ENCODE measurements at places on chromosomes 3 and 15.

- peak; percentile 1 for DNase-seq
Measured at GRCh38 chr15:30827625-30828303, 76.0 kb upstream of the FAN1 start.

DNA sequence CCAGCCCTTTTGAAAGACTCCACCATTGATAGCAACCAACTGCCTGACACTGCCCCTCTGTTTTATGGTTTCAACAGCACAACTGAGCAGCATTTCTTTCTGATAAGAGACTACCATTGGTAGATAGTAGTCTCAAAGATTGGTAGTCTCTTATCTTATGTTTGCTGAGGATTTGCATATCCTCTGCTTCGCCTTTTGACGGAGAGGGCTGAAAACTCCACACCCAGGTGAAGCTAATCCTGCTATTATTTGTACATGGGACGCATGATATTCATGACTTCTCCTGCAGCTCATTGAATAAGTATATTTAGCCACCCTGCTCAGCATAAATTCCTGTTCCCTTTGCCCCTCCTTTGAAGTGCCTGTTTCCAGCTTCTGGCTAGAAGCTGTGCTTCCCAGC is 119.4 kb upstream of the STRIT1 start:
- DNase-seq = no peak

DNA sequence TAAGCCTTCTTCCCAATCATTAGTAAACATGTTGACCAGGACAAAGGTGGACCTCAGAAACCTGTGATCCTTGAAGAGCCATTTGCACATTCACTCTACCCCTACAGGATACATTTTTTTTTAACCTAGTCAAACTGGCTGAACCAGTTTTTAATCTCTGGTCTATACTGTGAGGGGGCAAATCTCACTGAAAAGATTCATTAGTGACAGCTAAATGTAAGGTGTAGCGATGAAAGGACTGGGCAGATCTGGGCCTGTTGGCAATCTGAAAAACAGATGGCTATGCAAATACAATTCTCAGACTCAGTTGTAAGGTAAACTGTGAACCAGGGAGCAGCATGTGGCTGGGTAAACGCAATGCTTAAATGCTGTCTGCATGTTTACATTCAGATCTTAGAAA is 75.6 kb upstream of the SNTN start:
- DNase-seq = no peak

- DNase-seq = no peak
Measured at GRCh38 chr15:71301958-71302621, 186.8 kb downstream of the THSD4 start.

DNA sequence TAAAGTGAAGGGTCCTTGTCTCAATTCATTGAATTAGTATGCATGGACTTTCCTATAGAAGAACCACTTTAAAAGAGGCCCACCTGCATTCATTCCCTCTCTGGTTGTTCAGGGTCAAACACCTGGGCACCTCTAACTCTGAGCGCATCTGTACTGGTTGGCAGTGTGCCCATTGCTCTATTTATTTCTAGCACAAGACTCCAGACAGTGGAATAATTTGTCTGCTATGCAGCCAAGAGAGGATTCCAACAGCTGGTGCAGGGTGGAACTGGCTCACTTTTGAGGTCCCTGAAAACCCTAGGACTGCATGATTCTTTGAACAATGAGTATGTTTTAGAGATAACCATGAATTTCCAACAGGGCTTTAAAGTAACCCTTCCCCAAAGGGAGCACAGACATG is 57.9 kb downstream of the CCDC33 start:
- DNase-seq = no peak

DNA sequence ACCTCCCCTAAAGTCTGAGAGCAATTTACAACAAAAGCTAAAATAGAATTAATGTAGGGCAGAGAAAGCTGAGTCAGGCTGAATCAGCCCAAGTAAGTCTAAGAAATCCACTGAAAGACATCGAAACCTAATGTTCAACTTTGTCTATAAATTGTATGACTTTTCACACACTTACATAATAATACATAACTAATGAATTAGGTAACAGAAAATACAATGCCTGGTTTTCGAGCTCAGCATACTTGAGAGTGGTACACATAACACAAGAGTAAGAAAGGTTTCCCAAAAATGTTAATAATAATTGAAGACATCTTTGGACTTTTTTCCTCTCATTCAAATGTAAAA is 55.3 kb upstream of the VGLL4 start:
- peak; percentile 7 for DNase-seq

DNA sequence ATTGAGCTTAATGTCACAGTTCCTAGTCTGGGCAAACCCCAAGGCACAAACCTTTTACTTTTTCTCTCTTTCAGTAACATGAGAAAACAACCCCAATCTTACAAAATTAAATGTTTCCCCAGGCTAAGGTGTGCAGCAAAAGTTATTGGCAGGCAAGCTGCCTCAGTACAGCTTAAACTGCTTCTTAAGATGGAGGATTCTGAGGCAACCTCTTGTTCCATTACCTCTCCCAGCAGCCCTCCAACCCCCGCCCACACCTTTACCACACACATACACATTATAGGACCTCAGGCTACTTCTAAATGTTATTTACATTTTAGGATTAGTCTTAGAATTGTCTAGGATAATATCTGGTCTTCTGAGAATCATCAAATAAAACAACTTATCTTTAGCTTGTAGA is 22.3 kb upstream of the CBLB start:
- no peak for DNase-seq

DNA sequence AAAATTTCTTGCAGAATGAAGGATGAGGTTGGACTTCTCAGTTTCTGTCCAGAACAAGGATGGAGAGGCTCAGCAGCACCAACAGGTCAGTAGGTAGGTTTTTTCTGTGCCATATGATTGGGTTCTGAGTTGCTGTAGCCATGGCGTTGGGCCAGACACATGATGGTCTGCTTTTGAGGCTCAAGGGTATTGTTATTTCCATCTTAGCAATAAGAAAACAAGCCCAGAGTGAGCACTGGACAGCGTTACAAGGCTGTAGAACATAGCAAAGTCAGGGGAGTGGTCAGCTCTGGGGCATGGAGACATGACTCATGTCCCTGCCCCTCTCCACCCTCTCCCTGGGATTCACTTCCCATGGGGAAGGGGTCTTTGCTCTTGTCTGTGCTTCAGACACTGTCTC is 137.6 kb upstream of the TOPAZ1 start:
- DNase-seq = no peak

- no peak for DNase-seq
Measured at GRCh38 chr15:98953968-98954367, 53.6 kb downstream of the PGPEP1L start.

- DNase-seq = no peak
Measured at GRCh38 chr15:95265419-95265997, 1034.1 kb downstream of the MCTP2 start.

DNA sequence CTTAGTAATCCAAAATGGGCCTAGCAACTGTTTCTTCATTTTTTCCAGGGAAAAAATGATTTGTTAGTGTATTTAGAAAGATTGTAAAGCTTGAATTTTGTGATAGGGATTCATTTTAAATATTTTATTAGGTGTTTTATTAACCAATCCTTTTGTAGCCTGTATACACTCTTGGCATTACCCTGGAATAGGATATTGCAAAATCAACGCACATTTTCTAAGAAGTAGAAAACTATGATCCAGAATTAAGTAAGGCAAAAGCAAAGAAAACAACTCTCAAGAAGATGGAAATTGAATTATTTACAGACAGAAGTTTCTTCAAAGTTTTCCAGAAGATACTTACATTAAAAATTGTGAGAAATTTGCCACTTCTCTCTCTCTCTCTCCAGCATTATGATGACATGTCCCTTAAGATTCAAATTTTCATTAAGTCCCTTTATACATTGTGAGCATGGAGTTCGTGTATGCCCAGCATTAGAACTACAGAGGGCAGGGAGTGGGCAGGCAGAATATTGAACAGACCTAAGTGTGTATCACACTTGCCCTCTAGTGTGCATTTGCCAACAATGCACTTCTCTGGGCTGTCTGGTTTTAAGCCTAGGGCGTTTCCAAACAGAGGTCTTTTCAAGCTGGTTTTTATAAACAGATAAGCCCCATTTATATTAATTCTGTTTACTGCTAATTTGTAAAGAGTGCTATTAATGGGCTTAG is 28.5 kb upstream of the CMSS1 start:
- DNase-seq = peak; percentile 68

DNA sequence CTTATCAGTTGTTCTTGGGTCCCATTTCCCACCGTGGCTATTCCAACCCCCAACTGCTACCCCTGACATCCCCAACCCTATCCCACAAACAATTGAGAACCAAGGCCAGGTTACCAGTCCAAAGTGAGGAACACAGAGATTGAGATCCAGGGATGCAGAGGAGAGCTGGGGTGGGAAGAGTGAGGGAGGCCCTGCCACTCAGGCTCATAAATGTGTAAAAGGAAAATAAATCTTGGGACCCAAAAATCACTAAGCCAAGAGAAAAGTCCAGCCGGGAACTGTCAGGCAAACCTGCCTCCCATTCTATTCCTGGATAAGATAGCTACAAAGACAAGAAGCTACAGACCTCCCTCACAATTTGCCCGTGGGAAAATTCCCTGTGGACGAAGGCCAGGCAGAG is 101.1 kb upstream of the DLG1 start:
- no peak for DNase-seq

GRCh38 chr3:183537295-183537730 is 18.2 kb downstream of the KLHL6 start:
- peak; percentile 54 for DNase-seq

DNA sequence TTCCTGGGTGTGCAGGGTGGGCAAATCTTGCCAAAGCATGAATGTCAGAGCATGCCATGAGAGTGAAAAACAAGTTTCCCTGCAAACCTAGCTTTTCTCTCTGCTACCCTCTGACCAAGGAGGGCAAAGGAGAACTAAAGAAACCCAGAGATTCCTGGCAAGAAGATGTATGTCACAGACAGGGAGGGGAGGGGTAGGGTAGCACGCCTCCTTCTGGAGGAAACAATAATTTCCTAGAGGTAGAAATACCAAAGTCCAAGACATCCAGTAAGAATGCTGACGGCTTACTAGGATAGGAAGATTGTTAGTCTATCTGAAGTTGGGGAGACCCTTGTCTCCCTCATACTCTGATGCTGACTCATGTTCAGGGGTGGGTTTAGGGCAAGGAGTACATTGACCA is 203.9 kb downstream of the NR1D2 start:
- no peak for DNase-seq

- no peak for DNase-seq
Measured at GRCh38 chr15:74958908-74959585, 2.5 kb upstream of the RPP25 start.

DNA sequence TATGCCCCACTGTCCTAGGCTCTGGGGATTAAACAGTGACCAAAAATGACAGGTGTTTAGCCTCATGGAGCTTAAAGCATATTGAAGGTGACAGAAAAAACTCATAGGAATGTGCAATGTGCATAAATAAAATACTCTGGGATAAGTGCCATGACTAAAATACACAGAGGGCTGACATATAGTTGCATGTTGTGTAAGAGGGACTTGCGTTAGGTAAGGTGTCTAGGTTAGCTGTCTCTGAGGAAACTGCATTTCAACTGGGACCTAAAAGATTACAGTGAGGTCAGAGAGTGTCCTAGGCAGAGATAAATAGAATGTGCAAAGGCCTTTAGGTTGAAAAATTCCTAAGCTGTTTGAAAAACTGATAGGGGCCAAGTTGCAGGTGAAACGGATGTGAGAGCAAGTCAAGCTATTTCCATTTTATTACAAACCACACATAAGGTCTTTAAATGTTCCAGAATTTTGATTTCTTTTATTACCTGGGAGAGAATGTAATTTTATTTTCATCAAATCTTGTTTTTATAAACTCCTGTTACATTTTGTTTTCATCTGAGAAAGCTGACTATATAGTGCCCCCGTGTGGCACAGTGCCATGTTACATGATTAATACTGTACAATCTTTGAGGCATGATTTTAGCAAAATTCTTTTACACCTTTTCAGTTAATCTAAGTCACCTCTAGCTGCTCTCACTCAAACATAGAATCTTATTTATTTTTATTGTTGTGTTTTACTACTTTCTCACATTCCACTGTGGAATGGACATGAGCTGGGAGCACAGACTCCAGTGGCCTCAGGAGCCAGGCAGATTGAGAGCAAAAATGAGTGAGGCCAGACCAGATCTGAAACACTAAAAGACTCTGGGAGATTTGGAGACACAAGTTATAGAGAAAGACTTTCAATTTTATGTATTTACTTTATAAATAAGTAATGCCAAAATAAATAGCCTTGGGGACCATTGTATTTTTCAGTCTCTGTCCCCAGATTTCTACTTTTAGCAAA is 259.6 kb upstream of the ZNF717 start:
- peak; percentile 62 for DNase-seq

- no peak for DNase-seq
Measured at GRCh38 chr3:17995769-17996168, 253.3 kb upstream of the TBC1D5 start.

- no peak for DNase-seq
Measured at GRCh38 chr15:80367661-80368060, 36.5 kb upstream of the ARNT2 start.

DNA sequence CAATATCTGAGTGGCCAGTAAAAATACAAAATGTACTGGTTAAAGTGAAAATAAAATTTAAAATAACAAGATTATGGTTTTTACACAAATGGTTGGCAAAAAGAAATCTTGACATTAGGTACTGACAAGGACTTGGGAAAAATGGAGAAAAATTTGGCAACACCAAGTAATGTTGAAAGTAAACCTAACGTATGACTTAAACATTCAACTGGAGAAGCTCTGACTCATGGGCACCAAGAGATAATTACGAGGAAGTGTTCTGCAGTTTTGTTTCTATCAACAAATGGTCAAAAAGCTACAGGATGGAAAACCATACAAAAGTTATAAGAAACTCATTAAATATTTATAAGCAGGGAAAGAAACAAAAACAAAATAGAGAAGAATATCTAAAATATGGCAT is 177.7 kb downstream of the ZNF385D start:
- DNase-seq = no peak

DNA sequence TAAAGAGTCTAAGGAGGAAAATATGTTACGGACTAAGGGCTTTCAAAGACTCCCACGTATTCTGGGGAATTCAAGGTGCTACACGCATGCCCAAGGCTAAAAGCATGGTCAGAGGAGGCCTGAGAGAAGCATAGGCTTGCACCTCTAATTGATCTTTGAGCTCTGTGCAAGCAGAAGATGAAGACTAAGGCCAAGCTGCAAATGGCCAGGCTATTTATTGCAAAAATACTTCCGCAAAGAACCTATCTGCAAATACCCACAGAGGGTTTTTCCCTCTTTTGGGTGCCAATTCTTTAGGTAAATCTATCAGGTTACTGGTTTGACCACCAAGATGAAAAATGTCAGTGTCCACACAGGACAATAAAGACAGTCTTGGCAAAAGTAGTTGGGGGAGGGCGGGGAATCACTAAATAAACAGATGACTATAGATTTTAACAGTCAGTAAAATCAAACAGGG is 119.5 kb downstream of the STAG1 start:
- DNase-seq = no peak

DNA sequence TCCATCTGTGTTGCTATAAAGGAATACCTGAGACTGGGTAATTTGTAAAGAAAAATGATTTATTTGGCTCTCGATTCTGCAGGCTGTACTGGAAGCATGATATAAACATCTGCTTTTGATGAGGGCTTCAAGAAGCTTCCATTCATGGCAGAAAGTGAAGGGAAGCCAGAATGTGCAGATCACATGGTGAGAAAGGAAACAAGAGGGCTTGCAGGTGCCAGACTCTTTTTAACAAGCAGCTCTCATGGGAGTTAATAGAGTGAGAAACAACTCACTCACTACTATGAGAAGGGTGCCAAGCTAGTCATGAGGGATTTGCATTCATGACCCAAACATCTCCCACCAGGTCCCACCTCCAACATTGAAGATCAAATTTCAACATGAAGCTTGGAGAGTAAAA is 247.2 kb downstream of the ZIC4 start:
- no peak for DNase-seq

GRCh38 chr3:20322085-20322484 is 136.1 kb upstream of the SGO1 start:
- DNase-seq = no peak

Data from mesenchymal stem cell (in vitro differentiated cells and primary cell).